Activated CD8-positive, alpha-beta T cell treated with anti-CD3 and anti-CD28 coated beads for 36 hours (primary cell): ENCODE measurements at places on chromosomes 6 and 20. TPM values are rescaled to one million over a fixed set of nuclear protein-coding genes. Genes with fewer than 3 reads are reported as not detected.

The MYBL2 gene
- total RNA-seq = 93.6 TPM

DNA sequence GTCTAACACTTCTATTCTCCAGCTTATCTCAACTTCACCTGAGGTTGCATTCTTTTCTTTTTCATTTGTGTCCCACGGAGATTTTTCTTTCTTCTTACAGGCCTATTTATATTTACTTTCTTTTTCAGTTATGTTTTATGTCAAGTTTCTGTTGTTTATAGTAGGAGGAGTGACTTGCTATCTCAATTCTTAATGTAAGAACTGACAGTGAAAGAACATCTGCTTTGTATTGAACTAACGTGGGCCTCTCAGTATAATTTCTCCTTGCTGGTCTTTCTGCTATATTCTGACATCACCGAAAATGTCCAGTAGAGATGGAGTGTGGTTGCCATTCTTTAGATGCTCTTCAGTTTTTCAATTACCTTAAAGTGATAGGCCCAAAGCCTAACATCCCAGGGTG, 521.7 kb downstream of the EPM2A start:
- no peak for DNase-seq
- no peak overlapping the region for H3K27ac ChIP-seq
- H3K27me3 ChIP-seq = peaks cover 3% of the 10 kb centered on the region
- no peak overlapping the region for H3K4me3 ChIP-seq
- no peaks in the 10 kb centered on the region for H3K36me3 ChIP-seq
- H3K4me1 ChIP-seq = no peaks in the 10 kb centered on the region

The PIGT gene
- 47.7 TPM for total RNA-seq

The OPRL1 gene
- 0.63 TPM for total RNA-seq

DNA sequence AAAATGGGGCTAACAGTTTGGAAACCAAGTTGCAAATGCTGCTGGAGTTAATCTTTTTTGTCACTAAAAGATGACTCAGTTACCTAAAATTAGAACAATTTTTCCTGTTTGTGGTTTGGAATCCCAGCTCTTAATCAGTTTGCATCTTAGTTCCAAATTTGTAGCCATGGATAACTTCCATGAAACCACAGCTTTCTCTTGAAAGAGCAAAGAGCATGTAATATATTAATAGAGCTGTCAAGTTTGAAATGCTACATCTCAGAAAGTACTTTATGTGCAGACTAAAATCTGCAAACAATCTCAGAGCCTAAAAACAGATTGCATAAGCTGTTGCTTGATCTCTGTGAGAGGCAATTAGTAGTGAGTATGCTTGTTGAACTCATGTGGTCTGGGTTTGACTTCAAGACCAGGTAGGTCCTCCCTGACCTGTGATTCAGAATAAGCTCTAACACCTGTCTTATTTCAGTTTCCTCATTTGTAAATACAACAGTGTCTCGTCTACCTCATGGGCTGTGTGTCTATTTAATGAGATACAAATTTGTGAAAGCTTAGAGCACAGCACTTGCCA, 23.5 kb downstream of the DHX35 start:
- H3K27me3 ChIP-seq = no peaks in the 10 kb centered on the region
- DNase-seq = no peak
- peaks cover 18% of the 10 kb centered on the region for H3K36me3 ChIP-seq
- peaks cover 18% of the 10 kb centered on the region for H3K4me1 ChIP-seq
- H3K27ac ChIP-seq = no peak overlapping the region
- no peak overlapping the region for H3K4me3 ChIP-seq

The PI16 gene
- total RNA-seq = not detected

- no peak overlapping the region for H3K4me3 ChIP-seq
- no peak overlapping the region for H3K27ac ChIP-seq
- peaks cover 7% of the 10 kb centered on the region for H3K4me1 ChIP-seq
- peaks cover 6% of the 10 kb centered on the region for H3K27me3 ChIP-seq
- no peaks in the 10 kb centered on the region for H3K36me3 ChIP-seq
- no peak for DNase-seq
Measured at GRCh38 chr6:167137881-167138280, 15.0 kb downstream of the CCR6 start.
